Stimulated activated CD4-positive, alpha-beta T cell treated with anti-CD3 and anti-CD28 coated beads, Interleukin-1b, Interleukin-23, amount 100 ng/mL, for 1 hour (primary cell): ENCODE measurements at places on chromosomes 1 and 21.

GRCh38 chr1:104593413-104594187, 843.9 kb downstream of the AMY1C start:
- no peak for DNase-seq

DNA sequence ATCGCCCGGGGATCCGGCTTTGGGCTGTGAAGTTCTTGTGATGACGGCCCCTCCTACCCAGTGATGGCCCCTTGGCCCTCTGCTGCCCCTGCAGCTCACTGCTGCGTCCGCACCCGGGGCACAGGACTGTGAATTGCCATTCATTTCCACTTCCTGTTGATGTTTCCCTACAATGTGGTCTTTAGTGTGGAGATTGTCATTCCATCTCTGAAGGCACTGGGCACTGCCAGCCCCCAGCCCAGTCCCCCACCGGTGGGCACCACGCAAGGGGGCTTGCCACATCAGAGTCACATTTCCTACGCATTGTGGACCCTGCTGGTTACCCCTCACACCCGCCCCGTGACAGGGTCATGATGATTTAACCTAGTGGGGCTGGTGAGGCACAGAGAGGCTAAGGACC, 2.5 kb upstream of the MX2 start:
- no peak for DNase-seq

DNA sequence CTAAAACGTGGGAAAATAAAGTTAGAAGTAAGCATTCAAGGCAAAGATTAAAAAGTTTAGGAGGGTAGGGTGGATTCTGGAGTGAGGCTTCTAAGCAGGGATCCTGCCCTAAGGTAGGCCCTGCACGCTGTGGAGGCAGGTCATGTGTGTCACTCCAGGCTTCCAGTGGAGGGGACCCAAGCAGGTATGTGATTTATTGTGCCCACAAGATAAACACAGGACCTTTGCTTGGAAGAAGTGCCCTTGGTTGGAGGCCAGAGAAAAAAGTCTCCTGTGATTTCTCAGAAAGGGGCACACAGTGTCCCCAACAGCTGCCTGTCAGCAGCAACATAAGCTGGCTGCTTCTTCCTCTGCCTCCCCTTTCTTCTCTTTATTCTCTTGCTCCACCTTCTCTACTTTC, 110.8 kb downstream of the FOXD2 start:
- no peak for DNase-seq

GRCh38 chr1:960363-961131, at the start of gene KLHL17:
Gene KLHL17, plus strand, starts transcription at chr1:960584. Its CDS starts 110 bp downstream, at chr1:960694.
- peak; percentile 67 for DNase-seq

DNA sequence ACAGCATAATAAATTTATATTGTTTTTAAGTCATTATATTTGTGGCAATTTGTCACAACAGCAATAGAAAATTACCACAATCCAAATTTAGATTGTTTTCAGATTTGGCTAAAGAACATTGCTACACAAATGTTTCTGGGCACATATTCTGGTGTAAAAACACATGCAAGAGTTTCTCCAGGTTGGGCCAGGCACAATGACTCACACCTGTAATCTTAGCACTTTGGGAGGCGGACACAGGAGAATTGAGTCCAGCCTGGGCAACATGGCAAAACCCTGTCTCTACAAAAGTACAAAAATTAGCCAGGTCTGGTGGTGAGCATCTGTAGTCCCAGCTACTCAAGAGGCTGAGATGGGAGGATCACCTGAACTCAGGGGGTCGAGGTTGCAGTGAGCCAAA, 8.4 kb downstream of the ERO1B start:
- DNase-seq: no peak

- DNase-seq: no peak
Observed at GRCh38 chr1:218817691-218818465, 355.8 kb upstream of the LYPLAL1 start.

DNA sequence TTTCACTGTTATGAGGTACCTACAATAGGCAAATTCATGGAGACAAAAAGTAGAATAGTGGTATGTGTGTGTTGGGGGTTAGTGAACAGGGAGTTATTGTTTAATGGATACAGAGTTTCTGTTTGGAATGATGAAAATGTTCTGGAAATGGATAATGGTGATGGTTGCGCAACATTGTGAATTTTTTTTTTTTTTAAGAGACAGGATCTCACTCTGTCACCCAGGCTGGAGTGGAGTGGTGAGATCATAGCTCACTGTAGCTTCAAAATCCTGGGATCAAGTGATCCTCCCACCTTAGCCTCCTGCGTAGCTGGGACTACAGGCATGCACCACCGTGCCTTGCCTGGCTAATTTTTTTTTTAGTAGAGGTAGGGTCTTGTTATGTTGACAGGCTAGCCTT, 34.5 kb upstream of the TRABD2B start:
- DNase-seq: no peak

GRCh38 chr1:38004284-38005108, 818 bp downstream of the FHL3 start:
- DNase-seq: no peak

DNA sequence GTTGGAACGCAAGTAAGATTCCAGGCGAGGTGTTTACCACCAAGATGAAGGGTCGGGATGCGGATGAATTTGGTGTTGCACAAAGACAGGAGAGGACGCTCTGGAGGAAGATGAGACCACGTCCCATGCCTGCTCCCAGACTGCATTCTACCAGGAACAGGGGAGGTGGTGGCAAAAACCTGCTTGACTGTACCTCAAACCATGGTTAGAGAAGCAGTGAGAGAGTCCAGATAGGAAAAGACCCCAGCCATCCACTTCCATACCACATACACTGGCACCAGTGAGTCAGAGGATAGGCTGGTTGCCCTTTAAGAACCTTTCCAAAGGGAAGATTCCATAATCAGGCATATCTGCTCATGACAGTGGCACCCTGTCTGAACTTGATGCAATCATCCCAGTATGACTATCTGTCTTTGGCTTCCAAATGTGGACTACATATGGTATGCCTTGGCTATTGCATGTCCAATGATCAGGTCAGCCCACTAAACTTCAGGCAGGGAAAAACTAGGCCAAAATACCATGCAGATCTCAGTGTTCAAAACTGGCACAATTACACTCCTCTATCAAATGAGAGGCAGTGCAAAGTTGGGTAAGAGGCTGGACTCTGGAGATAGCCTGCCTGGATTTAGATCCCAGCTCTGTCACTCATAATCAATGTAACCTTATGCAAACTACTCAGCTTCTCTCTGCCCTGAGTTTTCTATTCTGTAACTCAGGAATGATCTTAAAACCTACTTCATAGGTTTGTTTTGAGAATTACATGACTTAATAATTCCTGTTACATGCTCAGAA, 20.6 kb downstream of the NPR1 start:
- DNase-seq: no peak

DNA sequence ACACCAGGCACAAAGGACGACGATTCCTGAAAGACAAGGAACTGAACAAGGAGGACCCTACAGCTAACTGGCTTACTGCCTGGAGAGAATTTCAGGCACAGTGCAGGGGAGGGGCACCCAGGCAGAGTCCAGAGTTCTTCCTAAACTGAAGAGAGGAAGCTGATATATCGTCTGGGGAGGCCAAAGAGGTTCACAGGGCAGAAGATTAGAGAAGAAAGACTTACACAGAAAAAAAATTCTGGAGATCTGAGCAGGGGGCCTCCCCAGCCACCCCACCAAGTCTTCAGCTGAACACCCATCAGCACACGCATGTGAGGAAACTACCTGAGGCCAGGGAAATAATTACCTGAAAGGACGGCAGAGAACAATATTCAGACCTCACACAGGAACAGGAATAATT, 24.6 kb downstream of the SORT1 start:
- no peak for DNase-seq

DNA sequence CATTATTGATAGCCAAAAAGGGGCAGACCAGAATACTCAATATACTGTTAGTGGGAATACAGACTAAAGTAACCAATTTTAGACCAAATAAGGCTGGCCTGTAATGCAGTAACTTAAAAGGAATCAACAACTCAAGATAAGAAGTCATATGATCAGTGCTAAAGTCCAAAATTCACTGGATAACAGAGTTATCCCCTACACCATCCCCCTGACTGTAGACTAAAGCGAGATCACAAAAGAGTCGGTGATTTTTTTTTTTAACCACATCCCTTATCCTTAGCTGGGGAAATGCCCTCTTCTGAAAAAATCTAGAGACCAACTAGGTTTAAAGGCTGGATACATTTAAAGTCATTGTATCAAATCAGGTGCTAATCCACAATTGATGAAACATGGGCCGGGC, 7.7 kb downstream of the UBR4 start:
- DNase-seq: no peak

GRCh38 chr1:246160905-246161304, 346.2 kb downstream of the SMYD3 start:
- DNase-seq: no peak

DNA sequence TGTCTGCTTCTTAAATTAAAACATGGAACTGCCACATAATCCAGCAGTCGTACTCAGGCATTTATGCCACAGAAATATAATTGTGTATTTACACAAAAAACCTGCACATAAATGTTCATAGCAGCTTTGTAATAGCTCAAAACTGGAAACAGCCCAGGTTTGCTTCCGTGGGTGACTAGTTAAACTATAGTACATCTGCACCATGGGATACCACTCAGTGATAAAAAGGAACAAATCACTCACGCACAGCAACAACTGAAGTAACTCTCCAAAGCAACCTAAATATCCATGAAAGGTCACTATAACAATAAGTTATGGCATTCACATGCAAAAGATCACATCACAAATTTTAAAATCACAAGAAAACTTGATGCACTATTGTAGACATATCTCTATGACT, 64.4 kb downstream of the KCNT2 start:
- no peak for DNase-seq

DNA sequence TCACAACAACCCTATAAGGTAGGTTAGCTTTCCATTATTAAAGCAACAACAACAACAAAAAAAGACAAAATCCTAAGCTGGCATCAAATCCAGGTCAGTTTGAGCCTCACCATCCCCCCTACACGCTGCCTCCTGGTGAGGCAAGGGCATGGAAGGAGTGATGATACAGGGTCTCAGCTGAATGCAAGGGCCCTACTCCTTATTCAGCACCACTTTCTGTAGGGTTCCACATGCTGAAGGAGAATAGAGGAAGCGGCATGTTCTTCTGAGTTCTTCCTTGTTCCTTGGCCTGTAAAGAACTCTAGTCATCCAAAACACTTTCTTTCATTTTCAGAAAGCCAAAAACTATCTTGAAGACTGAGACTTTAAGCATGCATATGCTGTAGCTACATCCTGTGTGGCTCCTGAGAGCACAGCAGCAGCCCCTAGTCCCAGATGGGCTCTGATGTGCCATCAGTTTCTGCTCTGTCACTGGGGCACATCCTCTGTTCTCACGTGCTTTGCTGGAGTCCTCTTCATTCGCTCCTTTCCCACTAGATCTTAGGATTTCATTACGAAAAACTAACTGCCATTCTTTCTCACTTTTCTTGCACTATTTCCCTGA, 6.2 kb downstream of the ILDR2 start:
- DNase-seq: no peak

DNA sequence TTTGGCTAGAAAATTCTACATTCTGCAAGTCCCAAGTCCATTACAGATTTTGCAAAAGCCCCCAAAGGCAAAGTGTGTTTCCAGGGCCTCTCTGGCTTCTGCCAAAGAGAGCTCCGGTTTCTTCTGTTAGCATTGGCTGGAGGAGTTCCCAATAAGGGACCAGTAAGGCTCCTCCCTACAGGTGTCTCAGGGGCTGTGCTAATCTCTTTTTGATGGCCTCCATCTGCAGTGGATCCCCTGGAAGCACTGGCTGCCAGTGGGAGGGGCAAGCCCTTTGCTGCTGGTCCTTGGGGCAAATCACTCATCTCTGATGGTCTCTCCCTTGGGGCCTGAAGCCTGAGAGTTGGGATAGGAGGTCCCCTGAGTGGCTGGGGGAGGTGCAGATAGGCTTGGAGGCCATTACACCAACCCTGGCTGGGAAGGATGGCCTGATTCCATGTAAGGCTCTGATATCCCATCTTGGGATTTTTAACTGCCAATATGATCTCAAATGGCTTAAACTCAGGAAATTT, 89.1 kb upstream of the USP24 start:
- DNase-seq: no peak

DNA sequence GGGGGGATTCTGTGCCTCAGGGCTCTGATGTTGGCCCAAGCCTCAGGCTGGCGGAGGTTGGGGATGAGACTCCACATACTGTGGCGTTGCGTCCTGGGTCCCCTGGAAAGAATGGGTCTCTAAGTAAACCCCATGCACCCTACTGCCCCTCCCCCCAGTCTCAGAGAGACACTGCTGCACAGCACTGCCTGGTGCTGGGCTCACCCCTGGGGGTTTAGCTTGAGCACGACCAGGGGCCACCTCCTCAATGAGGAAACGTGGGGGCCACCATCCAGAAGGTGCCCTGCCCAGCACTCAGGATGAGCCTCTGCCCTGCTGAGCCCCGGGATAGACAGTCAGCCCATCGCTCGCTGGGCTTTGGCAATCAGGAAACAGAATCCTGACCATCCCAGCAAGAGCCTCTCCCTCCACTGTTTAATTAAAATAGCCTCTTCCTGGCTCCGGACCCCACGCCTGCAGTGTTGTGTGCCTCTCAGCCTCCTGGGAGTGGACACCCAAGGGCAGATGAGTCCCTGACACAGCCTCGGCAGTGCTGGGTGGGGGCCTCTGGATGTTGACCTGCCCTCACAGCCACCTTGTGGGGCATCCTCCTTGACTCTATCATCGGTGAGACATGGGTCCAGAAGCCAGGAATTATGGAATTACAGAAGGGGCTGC, 3.5 kb upstream of the KRTAP10-4 start:
- DNase-seq: no peak

DNA sequence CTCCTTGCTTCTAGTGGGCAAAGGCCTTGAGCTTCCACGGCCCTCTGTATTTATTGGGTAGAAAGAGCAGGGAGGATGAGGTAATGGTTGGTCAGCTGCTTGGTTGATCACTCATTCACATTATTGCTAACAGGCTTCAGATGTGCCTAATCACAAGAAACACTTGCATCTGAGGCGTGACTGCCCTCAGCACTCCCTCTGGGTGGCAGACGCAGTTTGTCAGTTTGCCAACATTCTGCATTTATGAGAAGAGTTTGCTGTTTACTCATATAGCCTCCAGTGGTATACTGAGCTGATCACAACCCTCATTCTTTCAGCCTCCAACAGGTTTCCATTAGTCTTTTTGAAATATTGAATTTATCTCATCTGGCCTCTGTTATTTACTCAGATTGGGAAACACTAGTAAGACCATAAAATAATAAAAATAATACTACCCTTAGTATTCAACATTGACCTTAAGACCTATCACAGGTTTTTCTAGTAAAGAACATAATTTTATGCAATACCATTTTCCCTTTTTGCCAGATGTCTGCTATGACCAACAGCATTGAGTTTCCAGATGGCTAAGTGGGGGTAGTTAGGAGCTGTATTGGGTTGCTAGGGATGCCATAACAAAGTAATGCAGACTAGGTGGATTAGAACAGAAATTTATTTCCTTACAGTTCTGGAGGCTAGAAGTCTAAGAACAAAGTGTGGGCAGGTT, 53.3 kb downstream of the PTGFR start:
- no peak for DNase-seq
